HepG2 (cell line): ENCODE measurements at places on chromosomes 12 and 14. TPM values are rescaled to one million over a fixed set of nuclear protein-coding genes. Genes with fewer than 3 reads are reported as not detected.
A peak's percentile ranks its signal among the peaks of the same experiment; 100 is the strongest.

DNA sequence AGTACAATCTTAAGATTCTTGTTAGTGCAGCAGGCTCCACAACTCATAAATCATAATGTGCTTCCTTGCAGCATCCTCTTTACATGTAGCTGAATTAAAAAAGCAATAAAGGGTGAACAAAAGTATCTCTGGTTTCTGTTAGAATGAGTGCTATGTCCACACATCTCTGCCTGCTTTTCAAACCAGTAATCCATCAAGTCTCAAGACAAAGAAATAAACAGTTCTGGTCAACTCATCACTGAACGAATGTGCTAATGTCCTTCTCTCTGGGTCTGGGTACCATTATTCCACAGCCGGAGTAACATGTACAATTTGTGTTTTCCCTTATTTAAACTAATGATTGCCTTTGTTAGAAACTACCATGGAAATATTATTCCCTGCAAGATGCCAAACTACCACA, 273.0 kb upstream of the USP15 start:
- no peak overlapping the region for H3K27ac ChIP-seq
- no peak overlapping the region for H3K4me3 ChIP-seq
- H3K4me1 ChIP-seq = no peaks in the 10 kb centered on the region
- H3K36me3 ChIP-seq = no peaks in the 10 kb centered on the region
- DNase-seq = no peak

GRCh38 chr14:74547331-74547927, 53.9 kb downstream of the ISCA2 start:
- no peak for DNase-seq
- H3K27ac ChIP-seq = no peak overlapping the region
- no peak overlapping the region for H3K4me3 ChIP-seq
- peaks cover 8% of the 10 kb centered on the region for H3K4me1 ChIP-seq
- H3K36me3 ChIP-seq = no peaks in the 10 kb centered on the region

Gene TAS2R42
- total RNA-seq = not detected in 2 replicates

GRCh38 chr14:26636561-26636960, 38.7 kb upstream of the NOVA1 start:
- H3K27me3 ChIP-seq = no peaks in the 10 kb centered on the region
- no peak overlapping the region for H3K27ac ChIP-seq
- H3K4me1 ChIP-seq = no peaks in the 10 kb centered on the region

DNA sequence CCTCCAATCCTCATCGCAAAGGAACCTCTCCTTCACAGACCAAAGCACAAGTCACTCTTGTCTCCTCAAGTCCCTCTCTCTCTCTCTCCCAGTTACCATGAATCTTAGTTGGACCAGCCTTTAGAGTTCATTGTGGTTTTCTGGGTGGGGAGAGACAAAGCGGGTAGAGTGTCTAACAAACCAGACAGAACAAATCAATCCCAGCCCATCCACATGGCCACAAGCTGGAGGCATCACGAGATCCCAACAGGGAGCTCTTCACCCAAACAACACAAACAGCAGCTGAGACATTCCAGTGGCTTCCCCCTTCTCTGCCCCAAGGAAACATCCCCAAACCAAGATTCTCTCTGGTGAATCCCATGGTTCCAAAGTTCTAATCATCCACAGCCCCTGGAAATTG, 22.4 kb downstream of the ACTN1 start:
- DNase-seq = no peak
- peaks cover 96% of the 10 kb centered on the region for H3K4me1 ChIP-seq
- H3K27ac ChIP-seq = peak overlapping the region; percentile 86

DNA sequence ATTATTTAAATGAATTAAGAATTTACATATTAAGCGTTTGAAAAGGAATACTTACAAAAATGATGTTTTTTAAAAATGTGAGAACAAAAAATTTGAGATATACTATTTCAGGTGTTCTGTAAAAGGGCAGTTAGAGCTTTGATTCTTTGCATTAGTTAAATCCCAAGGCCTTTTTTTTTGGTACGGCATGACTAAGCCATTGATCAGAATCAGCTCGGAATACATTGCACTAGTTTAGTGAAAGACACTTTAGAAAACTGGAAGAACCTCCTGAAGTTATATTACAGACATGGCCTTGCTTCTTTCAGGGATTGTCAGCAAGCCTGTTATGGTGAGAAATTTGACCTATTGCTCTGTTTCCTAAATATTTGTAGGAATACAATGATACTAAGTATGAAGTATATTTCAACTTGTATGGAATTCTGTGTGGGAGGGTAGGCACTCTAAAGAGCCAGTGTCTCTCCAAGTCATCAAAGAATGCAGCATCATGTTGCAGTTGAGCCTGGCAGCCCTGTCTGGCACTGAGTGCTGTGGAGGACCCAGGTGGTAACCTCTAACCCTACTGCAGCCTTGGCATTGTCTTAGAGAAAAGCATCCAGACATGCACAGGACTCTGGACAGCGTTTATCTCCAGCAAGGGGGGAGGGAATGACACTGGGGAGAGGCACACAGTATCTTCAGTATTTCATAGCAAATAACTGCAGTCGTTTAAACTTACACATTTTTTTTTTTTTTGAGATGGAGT, 1.5 kb downstream of the KLC1 start:
- H3K27me3 ChIP-seq = no peaks in the 10 kb centered on the region; the same call in 2 of the 3 replicates
- H3K27ac ChIP-seq = peak overlapping the region; percentile 87
- no peak for DNase-seq
- peak overlapping the region; percentile 99 for H3K4me3 ChIP-seq
- no peaks in the 10 kb centered on the region for H3K36me3 ChIP-seq
- peaks cover 35% of the 10 kb centered on the region for H3K4me1 ChIP-seq

GRCh38 chr12:88753066-88753465, 172.8 kb upstream of the KITLG start:
- no peak for DNase-seq
- H3K27me3 ChIP-seq = no peaks in the 10 kb centered on the region
- H3K4me3 ChIP-seq = no peak overlapping the region
- no peaks in the 10 kb centered on the region for H3K36me3 ChIP-seq
- H3K4me1 ChIP-seq = no peaks in the 10 kb centered on the region
- H3K27ac ChIP-seq = no peak overlapping the region

- no peaks in the 10 kb centered on the region for H3K27me3 ChIP-seq
- peak; percentile 34 for DNase-seq
- no peak overlapping the region for H3K27ac ChIP-seq
Observed at GRCh38 chr12:103475073-103475472, 20.7 kb downstream of the C12orf42 start.

GRCh38 chr12:130993759-130994670, 40.3 kb downstream of the ADGRD1 start:
- H3K27ac ChIP-seq = no peak overlapping the region
- no peaks in the 10 kb centered on the region for H3K27me3 ChIP-seq
- H3K4me1 ChIP-seq = peaks cover 36% of the 10 kb centered on the region
- no peak for DNase-seq
- no peak overlapping the region for H3K4me3 ChIP-seq

DNA sequence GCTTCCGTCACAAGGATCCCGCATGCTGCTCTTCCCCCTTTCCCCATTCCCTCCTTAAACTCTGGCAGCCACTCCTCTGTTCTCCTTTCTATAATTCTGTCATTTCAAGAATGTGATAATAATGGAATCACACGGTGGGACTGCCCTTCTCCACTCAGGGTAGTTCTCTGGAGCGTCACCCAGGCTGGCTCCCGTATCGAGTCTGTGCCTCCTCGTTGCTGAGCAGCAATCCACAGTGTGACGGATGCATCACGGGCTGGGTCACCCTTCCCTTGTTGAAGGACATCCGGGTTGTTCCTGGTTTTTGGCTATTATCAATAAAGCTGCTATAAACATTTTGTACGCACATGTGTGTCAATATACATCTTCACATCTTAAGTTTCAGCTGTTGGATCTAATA, 5.7 kb upstream of the SYNE3 start:
- peaks cover 100% of the 10 kb centered on the region for H3K4me1 ChIP-seq
- DNase-seq = no peak
- no peaks in the 10 kb centered on the region for H3K27me3 ChIP-seq
- H3K36me3 ChIP-seq = no peaks in the 10 kb centered on the region
